Activated T-helper 1 cell treated with anti-CD3 and anti-CD28 coated beads, Interleukin-12 subunit alpha, Interleukin-12 subunit beta, Interleukin-2, Interleukin-4 antibody, amounts not matched to agents 30 ng/mL and 10 ng/mL and 1 ng/mL, durations not matched to agents 14 hours and 24 hours and 36 hours (primary cell): ENCODE measurements at places on chromosomes 7 and 10. TPM values are rescaled to one million over a fixed set of nuclear protein-coding genes. Genes with fewer than 3 reads are reported as not detected.

Gene PLCE1
- total RNA-seq: not detected in 2 replicates

Gene CNTNAP2
- not detected in 2 replicates for total RNA-seq

Gene ZNF716
- total RNA-seq: not detected in 2 replicates

Gene TCERG1L
- total RNA-seq: 0.05 and 0.12 TPM in 2 replicates

Gene OGDHL
- total RNA-seq: 1.2 and 2.8 TPM in 2 replicates

Gene ERVW-1
- total RNA-seq: not detected in 2 replicates

Gene PCLO
- not detected in 2 replicates for total RNA-seq

Gene TMEM196
- total RNA-seq: not detected in 2 replicates

Gene NUDT13
- total RNA-seq: 0.81 and 0.83 TPM in 2 replicates

Gene MRPS16
- total RNA-seq: 158 and 160 TPM in 2 replicates

Gene SKAP2
- total RNA-seq: 3.2 and 3.3 TPM in 2 replicates
